ENCODE measurements at places on chromosomes 1 and 21. TPM values are rescaled to one million over a fixed set of nuclear protein-coding genes. Genes with fewer than 3 reads are reported as not detected.

Gene ASCL5
- total RNA-seq: not detected

DNA sequence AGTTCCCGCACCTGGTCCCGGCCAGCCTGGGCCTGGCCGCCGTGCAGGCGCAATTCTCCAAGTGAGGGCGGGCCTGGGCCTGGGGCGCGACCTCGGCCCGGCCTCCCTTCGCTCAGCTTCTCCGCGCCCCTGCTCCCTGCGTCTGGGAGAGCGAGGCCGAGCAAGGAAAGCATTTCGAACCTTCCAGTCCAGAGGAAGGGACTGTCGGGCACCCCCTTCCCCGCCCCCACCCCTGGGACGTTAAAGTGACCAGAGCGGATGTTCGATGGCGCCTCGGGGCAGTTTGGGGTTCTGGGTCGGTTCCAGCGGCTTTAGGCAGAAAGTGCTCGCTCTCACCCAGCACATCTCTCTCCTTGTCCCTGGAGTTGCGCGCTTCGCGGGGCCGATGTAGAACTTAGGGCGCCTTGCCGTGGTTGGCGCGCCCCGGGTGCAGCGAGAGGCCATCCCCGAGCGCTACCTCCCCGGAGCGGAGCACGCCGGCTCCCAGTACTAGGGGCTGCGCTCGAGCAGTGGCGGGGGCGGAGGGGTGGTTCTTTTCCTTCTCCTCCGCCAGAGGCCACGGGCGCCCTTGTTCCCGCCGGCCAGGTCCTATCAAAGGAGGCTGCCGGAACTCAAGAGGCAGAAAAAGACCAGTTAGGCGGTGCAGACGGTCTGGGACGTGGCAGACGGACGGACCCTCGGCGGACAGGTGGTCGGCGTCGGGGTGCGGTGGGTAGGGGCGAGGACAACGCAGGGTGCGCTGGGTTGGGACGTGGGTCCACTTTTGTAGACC is 1.2 kb downstream of the OLIG1 start:
- H3K4me1 ChIP-seq: peaks cover 14% of the 10 kb centered on the region
- H3K27ac ChIP-seq: no peak overlapping the region
- H3K4me3 ChIP-seq: peak overlapping the region; percentile 66
- peaks cover 82% of the 10 kb centered on the region for H3K27me3 ChIP-seq
- DNase-seq: no peak

Gene KIAA1614
- total RNA-seq: 8.4 TPM

Gene TLR5
- not detected for total RNA-seq

Data from osteocyte (in vitro differentiated cells).